GM23338 (cell line): ENCODE measurements at places on chromosomes 1 and 21. TPM values are rescaled to one million over a fixed set of nuclear protein-coding genes. Genes with fewer than 3 reads are reported as not detected.

The LRRC3 gene
- total RNA-seq: 4.4 and 6.8 TPM in 2 replicates

The SLC9A1 gene
- 22.3 and 23.3 TPM in 2 replicates for total RNA-seq

GRCh38 chr1:36794460-36794859 lies 239.9 kb downstream of the GRIK3 start:
- no peak for DNase-seq
- H3K4me3 ChIP-seq: no peak overlapping the region
- H3K27me3 ChIP-seq: no peaks in the 10 kb centered on the region
- H3K36me3 ChIP-seq: no peaks in the 10 kb centered on the region
- no peak overlapping the region for H3K27ac ChIP-seq

- peaks cover 13% of the 10 kb centered on the region; the same call in 1 of the 2 replicates for H3K4me1 ChIP-seq
- peak; percentile 5 for DNase-seq
- H3K4me3 ChIP-seq: no peak overlapping the region
- H3K27me3 ChIP-seq: no peaks in the 10 kb centered on the region
- H3K36me3 ChIP-seq: no peaks in the 10 kb centered on the region
Observed at GRCh38 chr1:172680733-172681275, 21.9 kb downstream of the FASLG start.

- H3K27me3 ChIP-seq: no peaks in the 10 kb centered on the region
- H3K27ac ChIP-seq: peak overlapping the region; percentile 45; the same call in 1 of the 2 replicates
- peaks cover 35% of the 10 kb centered on the region for H3K4me1 ChIP-seq
- no peak overlapping the region for H3K4me3 ChIP-seq
- no peaks in the 10 kb centered on the region for H3K36me3 ChIP-seq
- no peak for DNase-seq
Observed at GRCh38 chr1:39195166-39196111, 9.1 kb upstream of the MACF1 start.

DNA sequence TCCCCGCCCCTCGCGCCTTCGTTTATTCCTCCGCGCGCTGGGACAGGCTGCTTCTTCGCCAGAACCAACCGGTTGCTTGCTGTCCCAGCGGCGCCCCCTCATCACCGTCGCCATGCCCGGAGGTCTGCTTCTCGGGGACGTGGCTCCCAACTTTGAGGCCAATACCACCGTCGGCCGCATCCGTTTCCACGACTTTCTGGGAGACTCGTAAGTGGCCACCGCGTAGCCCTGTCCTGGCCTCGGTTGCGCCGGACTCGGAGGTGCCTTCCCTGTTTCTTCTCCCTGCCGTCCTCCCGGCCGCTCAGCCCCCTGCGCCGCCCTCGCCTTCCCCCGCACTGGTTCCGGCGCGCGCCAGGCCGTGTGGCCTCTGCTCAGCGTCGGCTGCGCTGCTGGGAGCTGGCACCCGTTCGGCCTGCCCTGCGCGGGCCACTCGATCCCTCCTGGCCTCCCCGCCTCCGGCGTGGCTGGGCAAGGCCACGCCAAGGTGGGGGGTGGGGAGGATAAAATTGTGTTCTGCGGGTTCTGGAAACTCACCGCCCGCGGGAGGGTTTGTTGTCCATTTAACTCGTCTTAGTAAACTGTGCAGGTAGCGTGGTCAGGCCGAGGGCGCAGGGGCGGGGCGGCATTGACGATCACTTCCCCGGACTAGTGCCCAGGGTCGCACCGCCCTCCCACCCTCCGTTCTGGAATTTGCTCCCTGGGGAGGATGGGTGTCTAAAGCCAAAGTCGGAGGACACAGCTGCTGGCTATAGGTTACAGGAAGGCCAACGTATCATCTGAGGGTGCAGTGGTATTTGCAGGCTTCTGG lies at the start of gene PRDX6:
Gene PRDX6, plus strand, starts transcription at position 50 of the 808 bp plus-strand sequence. Its CDS starts 63 bp downstream, at position 113.
- H3K4me1 ChIP-seq: peaks cover 31% of the 10 kb centered on the region
- peak within 1 kb of the TSS; percentile 96 for H3K4me3 ChIP-seq
- peaks cover 35% of the 10 kb centered on the region for H3K36me3 ChIP-seq
- peak; percentile 92 for DNase-seq
- H3K27me3 ChIP-seq: no peaks in the 10 kb centered on the region
- peak within 1 kb of the TSS; percentile 93 for H3K27ac ChIP-seq
